ENCODE measurements at places on chromosomes 11 and 22. TPM values are rescaled to one million over a fixed set of nuclear protein-coding genes. Genes with fewer than 3 reads are reported as not detected.

The NCR3LG1 gene
- 1.1 TPM for total RNA-seq

The MAPK8IP2 gene
- total RNA-seq = 0.17 TPM

The TPST2 gene
- 82.1 TPM for total RNA-seq

The KCNJ4 gene
- not detected for total RNA-seq

The CABP2 gene
- total RNA-seq = not detected

The ESRRA gene
- 50.8 TPM for total RNA-seq

The SYT13 gene
- not detected for total RNA-seq

The OR8B3 gene
- not detected for total RNA-seq

The OR51B2 gene
- not detected for total RNA-seq

The CARD18 gene
- not detected for total RNA-seq

The CD3E gene
- 696 TPM for total RNA-seq

The OMP gene
- total RNA-seq = not detected

The SOX6 gene
- total RNA-seq = 0.17 TPM

The LRP4 gene
- not detected for total RNA-seq

The BBOX1 gene
- total RNA-seq = not detected

The OR10D3 gene
- total RNA-seq = not detected

The DDX6 gene
- 159 TPM for total RNA-seq

The GAS2L1 gene
- total RNA-seq = 2.7 TPM

The PGA3 gene
- total RNA-seq = not detected

The BAIAP2L2 gene
- 0.61 TPM for total RNA-seq

The RIMBP3C gene
- 0.68 TPM for total RNA-seq

The C1QTNF5 gene
- not detected for total RNA-seq

The CPT1B gene
- total RNA-seq = 104 TPM

The ISX gene
- total RNA-seq = not detected

The OR8D2 gene
- not detected for total RNA-seq

The P2RY2 gene
- not detected for total RNA-seq

The ZDHHC13 gene
- 23.6 TPM for total RNA-seq

The INPP5J gene
- 0.34 TPM for total RNA-seq

The UCP3 gene
- 3.4 TPM for total RNA-seq

The MLC1 gene
- total RNA-seq = 0.39 TPM

The OR4D5 gene
- total RNA-seq = not detected

The MFRP gene
- total RNA-seq = not detected

The GATD1 gene
- 51.3 TPM for total RNA-seq

The DLAT gene
- 31.1 TPM for total RNA-seq

The LIF gene
- 211 TPM for total RNA-seq

The NPTXR gene
- total RNA-seq = 1.6 TPM

The MAP6 gene
- total RNA-seq = 8.4 TPM

The ADORA2A gene
- 22.2 TPM for total RNA-seq

The OR5AP2 gene
- not detected for total RNA-seq

The KLHDC7B gene
- 12.6 TPM for total RNA-seq

The C11orf65 gene
- 0.29 TPM for total RNA-seq

The SLC25A45 gene
- 26.0 TPM for total RNA-seq

The CCDC85B gene
- total RNA-seq = 46.9 TPM

The PIH1D2 gene
- total RNA-seq = not detected

The ASCL2 gene
- not detected for total RNA-seq

The MYOD1 gene
- total RNA-seq = not detected

The SAA4 gene
- not detected for total RNA-seq

The OR52H1 gene
- total RNA-seq = 0.20 TPM

The SEPTIN3 gene
- total RNA-seq = 7.2 TPM

All from T-helper 1 cell treated with Interleukin-12 subunit alpha and Interleukin-12 subunit beta and Interleukin-4 antibody, amounts not matched to agents 30 ng/mL and 1 ng/mL, for 36 hours (primary cell).